ENCODE measurements at places on chromosomes 12 and 14. TPM values are rescaled to one million over a fixed set of nuclear protein-coding genes. Genes with fewer than 3 reads are reported as not detected.

DNA sequence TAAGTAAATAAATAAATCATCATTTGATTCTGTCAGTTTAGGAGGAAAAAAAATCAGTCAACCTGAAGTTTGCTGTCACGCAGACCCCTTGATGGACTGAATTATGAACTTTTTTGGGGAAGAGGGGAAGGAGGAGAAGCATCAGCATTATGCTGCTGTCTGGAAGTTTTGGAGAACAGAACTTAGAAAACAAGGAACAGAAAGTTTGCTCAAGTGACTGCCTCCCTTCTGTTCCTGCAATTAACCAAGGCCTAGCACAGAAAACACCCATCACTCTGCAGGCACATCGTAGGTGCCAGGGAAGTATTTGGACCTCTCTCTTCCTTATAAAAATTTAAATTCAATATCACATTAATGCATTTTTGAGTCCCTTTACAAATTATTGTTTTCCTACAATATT, 283.8 kb downstream of the VRK1 start:
- DNase-seq = no peak

The SLC25A47 gene
- total RNA-seq = not detected

DNA sequence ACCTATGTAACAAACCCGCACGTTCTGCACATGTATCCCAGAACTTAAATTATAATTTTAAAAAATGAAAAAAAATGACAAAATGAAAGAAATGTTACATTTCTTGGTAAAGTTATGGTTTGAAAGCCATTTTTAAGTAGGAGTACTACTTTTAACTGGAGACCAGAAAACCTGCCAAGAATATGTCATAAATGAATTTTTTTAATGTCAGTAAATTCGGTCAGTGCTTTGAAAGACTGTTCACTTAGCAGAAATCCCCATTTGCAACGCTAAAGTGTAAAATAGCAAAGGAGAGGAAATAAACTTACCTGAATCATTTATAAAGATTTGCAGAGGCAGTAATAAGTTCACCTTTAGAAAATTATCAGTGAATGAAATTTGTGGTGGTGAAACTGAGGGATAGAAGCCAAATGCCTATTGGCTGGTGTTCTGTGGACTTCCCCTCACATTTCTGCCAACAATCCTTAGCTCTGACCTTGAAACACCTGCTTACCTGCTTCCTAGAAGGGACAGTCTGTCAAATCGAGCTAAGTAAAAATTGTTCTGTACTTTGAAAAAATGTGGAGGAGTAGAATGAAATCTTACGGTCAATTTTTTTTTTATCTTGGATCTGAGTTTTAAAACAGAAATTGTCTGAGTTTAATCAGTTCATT, 714.2 kb downstream of the SLC6A15 start:
- DNase-seq = no peak

The HOXC11 gene
- not detected for total RNA-seq

The C3AR1 gene
- 15.5 TPM for total RNA-seq

The SLC22A17 gene
- total RNA-seq = 35.5 TPM

GRCh38 chr14:104843442-104844305, 21.4 kb upstream of the CEP170B start:
- DNase-seq = no peak

DNA sequence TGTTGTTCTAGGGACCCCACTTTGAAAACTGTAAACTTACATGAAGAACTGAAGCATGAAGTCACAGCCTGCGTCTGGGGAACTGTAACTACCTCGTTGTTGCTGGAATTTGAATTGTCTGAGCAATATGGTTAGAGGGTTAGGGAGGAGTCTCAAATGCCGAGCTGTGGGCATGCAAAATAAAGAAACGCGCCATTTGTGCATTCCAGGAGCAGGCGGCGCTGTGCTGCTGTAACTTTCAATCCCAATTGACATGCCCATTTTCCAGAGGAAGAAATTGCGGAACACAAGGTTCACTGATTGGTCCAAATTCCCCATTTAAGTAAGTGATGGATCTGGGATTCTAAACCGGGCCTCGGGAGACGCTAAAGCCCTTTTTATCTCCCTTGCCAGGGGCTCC, 61.3 kb downstream of the ZNF664 start:
- no peak for DNase-seq

DNA sequence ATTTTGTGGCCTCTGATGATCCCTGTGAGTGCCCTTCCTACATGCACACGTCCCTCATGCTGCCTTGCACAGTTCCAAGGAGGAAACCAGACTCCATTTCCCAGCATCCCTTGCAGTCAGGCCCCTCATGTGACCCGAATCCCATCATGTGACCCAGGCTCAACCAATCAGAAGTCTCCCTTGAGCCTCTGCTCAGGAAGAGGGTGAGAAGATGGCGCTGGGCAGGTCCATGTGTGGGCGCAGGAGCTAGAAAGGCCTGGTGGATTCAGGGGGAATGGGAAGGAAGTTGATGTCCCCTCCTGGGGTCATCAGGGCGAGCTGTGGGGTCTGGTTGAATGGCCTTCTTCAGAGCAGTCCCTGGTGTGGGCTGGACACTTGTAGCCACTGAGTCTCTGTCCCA, 240.5 kb downstream of the ADGRD1 start:
- no peak for DNase-seq

DNA sequence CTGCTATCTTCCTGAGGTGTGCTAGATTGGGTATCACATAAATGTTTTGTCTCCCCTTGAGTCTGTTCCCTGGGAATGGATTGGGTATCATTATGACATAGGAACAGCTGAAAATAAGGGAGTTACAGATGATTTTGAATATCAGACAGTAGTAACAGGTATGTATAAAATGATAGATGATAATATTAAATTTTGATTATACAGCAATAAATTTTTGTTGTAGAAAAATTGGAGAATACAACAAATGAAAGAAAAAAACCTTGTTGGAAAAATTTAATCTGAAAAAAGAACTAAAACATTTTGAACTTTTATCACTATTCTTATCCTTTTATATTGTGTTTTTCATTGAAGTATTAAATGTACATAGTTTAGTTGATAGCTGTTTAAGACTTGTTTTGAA, 43.2 kb downstream of the FBXO34 start:
- no peak for DNase-seq
